Activated naive CD8-positive, alpha-beta T cell treated with anti-CD3 and anti-CD28 coated beads for 36 hours (primary cell): ENCODE measurements at places on chromosomes 2 and 18.

- no peak for DNase-seq
Measured at GRCh38 chr2:147247749-147248148, 597.1 kb upstream of the ACVR2A start.

GRCh38 chr2:190837420-190837819 is 43.2 kb upstream of the GLS start:
- no peak for DNase-seq

GRCh38 chr2:83742117-83742782 is 716.8 kb downstream of the SUCLG1 start:
- DNase-seq: no peak

GRCh38 chr2:205461169-205461568 is 221.1 kb upstream of the NRP2 start:
- no peak for DNase-seq

GRCh38 chr2:187686416-187687024 is 132.3 kb upstream of the TFPI start:
- no peak for DNase-seq

GRCh38 chr2:29066271-29066860 is 8.0 kb downstream of the PCARE start:
- no peak for DNase-seq

- DNase-seq: no peak
Measured at GRCh38 chr2:116088236-116088635, 1645.8 kb downstream of the DPP10 start.

- DNase-seq: no peak
Measured at GRCh38 chr18:48460929-48461583, 51.9 kb upstream of the ZBTB7C start.

GRCh38 chr18:36711813-36712444 is 116.9 kb downstream of the TPGS2 start:
- DNase-seq: no peak

GRCh38 chr2:238700117-238700457 is 147.8 kb upstream of the TWIST2 start:
- no peak for DNase-seq

DNA sequence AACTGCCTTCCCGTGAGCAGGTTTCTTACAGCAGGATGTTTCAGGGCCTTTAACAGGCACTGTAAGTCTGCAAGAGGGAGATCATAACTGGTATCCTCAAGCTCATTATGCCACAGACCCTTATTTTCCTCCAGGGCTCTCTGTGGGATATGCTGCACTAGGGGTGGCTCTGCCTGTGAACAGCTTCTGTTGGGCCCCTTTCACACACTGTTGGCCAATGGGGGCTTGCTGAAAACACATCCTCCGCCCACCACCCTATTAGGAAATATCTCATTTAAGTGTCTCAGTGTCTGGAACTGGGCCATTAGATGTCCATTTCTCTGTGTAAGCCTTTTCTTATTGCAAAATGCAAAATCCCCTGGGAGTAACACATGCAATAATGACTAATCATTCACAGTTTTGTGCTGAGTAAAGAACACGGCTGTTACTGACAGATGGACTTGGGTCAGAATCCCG is 414.3 kb upstream of the HS6ST1 start:
- no peak for DNase-seq

GRCh38 chr2:240252872-240253511 is 112.5 kb upstream of the OTOS start:
- DNase-seq: no peak

- DNase-seq: peak; percentile 3
Measured at GRCh38 chr2:22904126-22904684, 480.8 kb upstream of the KLHL29 start.

GRCh38 chr18:74351354-74351753 is 35.7 kb downstream of the C18orf63 start:
- no peak for DNase-seq

DNA sequence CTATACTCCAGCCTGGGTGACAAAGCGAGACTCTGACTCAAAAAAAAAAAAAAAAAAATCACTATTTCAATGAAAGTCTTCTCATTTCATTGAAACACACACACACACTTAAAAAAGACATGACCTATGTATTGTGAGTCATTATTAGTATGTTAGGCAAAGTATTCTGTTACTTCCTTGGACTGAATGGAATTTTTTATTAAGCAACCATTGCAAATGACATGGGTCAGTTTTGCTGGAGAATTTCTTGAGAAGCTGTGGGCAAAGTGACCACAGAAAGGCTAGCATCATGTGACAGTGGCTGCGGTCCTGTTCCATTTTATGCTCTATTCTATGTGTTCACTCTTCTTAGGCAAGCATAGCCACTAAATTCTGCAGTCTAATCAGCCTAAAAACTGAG is 695.7 kb downstream of the TDRD15 start:
- DNase-seq: no peak

DNA sequence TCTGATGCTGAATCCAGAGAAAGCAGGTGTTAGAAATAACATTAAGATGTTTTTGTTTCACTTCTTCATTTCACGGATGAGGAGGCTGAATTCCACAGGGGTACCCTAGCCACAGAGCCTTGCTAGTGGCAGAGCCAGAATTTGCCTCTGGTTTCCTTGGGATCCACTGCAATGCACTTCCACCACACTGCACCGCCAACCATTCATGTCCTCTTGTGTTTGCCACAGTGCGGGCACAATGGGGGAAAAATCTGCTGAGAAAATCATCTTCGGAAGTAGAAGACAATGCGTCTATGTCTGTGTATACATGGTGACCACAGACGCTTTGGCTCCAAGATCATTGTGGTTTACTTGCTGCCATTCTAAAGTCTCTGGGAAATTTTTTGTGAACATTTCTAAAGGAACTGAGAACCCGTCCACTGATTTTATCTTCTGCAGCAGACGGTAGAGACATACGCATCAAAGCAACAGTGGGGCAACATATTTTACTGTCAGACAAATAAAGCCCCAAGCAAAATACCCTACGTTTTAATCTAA is 14.9 kb downstream of the ICOS start:
- DNase-seq: no peak

GRCh38 chr2:239144713-239144999 is 256.2 kb downstream of the HDAC4 start:
- DNase-seq: no peak

DNA sequence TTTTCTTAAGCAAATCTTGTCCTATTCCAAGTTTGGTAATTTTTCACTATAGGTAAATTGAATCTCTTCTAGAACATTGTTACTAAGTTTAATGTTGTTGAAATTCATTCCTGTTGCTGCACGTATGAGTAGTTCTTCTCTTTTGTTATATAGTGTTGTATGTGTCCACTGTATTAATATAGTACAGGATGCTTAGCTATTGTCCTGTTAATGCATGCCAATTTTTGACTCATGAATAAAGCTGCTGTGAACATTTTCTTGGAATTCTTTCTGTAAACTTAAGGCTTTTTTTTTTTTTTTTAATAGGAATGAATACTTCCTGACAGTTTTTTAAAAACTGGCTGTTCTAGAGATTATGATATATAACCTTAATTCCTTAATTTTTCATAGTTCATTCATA is 326.9 kb downstream of the SLC4A3 start:
- no peak for DNase-seq

DNA sequence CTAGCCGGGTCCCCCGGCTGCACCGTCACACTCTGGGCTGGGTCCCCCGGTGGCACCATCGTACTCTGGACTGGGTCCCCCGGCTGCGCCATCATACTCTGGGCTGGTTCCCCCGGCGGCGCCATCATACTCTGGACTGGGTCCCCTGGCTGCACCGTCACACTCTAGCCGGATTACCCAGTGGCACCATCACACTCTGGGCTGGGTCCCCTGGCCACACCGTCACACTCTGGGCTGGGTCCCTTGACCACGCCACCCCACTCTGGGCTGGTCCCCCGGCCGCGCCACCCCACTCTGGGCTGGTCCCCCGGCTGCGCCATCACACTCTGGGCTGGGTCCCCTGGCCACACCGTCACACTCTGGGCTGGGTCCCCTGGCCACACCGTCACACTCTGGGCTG is 653.8 kb upstream of the ID2 start:
- DNase-seq: no peak

- DNase-seq: no peak
Measured at GRCh38 chr2:149090706-149091105, 52.2 kb downstream of the LYPD6B start.

DNA sequence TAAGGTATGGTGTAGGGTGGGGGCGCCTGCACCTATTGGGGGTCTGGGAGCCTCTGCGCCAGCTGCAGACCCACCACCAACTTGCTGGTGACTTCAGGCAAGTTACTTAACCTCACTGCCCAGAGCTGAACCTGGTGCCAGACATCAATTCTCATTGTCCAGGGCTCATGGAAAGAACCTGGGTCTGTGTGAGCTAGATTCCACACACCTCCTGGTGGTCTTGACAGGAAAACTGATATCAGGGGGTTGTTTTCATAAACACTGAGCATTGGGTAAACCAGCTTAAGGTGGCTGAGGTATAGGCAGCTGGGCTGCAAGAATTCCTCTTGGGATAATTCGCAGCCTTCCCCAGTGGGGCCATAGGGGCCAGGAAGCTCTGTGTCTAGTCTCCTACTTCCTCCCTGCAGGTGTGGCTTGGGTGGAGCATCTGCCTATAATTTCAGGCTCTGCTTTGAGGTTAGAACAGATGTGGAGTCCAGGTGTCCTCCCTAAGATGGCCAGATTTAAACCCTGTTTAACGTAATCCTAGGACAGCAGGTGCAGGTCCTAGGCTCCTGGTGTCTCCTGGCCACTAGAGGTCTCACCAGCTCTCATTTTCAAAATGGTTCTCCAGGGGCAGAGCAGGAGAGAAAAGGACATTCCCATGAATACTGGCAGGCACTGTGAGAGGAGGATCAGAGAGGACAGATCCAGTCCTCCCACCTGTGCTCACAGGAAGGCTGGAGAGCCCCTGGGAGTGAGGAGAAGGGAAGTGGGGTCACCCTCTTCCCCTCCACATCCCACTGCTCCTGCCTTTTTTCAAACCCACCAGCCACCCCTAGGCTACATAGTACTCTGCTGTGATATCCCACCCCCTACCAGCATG is 100.4 kb upstream of the SMAD2 start:
- no peak for DNase-seq

DNA sequence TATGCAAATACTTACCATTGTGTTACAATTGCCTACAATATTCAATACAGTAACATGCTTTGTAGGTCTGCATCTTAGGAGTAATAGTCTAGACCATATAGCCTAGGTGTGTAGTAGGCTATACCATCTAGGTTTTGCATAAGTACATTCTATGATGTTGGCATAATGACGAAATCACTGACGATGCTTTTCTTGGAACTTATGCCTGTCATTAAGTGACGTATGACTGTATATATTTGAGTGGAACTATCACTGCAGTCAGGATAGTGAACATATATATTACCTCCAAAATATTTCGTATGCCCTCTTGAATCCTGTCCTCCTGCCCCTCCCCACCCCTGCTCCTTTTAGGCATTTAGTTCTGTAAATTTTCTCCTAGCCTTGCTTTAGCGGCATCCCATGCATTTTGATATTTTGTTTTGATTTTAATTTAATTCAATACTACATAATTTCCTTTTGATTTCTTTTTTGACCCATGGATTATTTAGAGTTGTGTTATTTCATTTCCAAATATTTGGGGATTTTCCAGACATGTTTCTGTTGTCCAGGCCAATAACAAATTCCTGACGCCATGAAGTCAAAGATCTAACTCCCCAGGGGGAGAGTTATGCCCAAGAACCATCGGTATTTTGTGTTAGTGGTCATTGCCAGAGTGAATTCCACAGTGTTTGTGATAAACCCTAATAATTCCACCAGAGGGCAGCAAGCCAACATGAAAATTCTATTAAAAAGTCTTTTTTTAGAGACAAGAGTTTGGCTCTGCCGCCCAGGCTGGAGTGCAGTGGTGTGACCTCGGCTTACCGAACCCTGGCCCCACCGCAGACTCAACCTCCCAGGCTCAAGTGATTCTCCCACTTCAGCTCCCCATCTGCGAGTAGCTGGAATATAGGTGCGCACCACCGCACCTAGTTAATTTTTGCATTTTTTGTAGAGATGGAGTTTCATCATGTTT is 24.2 kb upstream of the CASP8 start:
- DNase-seq: no peak

DNA sequence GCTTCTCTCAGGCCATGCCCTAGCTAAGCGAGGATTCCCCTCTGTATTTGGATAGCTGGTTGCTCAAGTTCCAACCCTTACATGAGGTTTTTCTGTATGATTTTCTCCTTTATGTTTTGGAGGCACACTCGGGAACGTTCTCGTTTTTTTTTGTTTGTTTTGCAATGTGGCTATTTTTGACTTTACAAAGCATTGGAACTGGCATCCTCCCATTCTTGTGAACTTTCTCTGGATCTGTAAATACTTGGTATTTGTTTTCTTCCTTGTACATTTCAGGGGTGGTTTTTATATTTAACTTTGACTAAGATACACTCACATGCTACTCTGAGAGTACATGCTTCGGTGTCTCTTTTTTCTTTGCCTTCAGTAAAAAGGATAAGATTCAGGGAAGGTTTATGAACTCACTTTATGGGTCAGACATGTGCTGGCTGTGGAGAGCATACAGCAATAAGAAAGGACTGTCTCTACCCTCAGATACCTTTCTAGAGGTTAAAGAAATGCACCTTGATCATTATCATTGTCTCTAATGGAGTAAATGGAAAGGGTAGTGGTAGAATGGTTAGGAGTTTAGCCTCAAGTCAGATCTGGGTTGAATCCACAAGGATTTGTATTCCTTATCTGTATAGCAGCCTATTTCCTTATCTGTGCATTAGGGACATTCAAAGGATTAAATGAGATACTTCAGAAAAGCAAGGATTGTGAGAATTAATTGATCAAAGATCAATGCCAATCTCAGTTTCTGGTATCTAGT is 61.9 kb downstream of the MEIS1 start:
- no peak for DNase-seq

DNA sequence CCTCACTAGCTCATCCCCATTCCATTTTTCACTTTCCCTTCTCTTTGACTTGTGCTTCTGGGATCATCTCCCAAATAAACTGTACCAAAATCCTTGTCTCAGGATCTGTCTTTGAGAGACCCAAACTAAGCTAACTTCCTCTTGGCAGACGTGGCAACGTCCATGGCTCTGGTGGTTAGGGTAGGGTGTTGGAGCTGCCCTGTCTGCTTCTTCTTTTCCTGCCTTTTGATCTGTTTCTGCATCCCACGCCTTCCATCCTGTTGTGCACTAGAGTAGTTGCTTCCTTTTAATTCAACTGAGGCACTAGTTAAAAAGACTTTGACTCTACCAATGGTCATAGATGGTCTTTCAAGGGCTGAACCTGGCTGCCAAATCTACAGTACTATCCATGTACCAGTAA is 5.5 kb upstream of the MAP4K4 start:
- DNase-seq: no peak

DNA sequence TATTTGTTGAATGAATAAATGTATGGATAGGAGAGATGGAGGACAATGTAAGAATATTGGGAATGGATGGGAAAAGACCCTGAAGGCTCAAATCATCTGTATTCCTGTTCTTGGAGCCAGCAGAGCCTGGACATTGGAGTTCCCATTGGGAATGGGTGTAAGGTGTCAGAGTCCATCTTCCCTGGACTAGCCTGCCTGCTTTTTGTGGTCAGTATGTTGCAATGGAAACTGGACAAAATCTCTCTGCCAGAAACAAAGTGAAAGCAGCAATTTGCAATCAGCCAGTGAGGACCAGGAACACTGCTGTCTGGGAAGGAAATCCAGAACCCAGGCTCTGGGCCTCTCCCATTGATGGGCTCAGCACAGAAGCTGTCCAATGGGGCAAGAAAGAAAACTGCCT is 83.5 kb upstream of the SKOR2 start:
- DNase-seq: no peak

GRCh38 chr2:3311601-3312000 is 66.0 kb downstream of the EIPR1 start:
- DNase-seq: no peak

- no peak for DNase-seq
Measured at GRCh38 chr2:72713857-72714256, 112.0 kb downstream of the EXOC6B start.
